ENCODE measurements at places on chromosomes 5 and 9.

DNA sequence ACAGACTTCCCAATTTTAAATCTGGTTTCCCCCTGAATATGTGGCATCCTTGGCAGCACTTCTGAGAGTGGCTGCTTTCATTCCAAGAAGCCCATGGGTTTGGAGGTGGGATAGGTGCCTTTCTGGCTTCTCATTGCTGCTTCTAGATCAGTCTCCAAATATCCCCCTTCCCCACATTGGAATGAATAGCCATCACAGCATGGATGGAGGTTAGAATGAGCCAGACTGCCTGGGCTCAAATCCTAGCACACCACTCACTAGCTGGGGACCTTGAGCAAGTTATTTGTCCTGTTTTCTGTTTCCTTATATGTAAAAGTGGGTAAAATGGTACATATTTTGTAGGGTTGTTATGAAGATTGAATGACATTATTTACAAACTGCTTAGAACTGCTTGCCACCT is 13.8 kb upstream of the IL13 start:
- no peak for DNase-seq

GRCh38 chr9:91812191-91812590 is 137.8 kb downstream of the ROR2 start:
- no peak for DNase-seq

- no peak for DNase-seq
Observed at GRCh38 chr9:16417749-16418148, 452.7 kb downstream of the BNC2 start.

- no peak for DNase-seq
Observed at GRCh38 chr9:123419721-123420591, 64.0 kb downstream of the CRB2 start.

GRCh38 chr9:83649080-83649479 is 26.1 kb downstream of the IDNK start:
- DNase-seq = peak; percentile 47

- DNase-seq = no peak
Observed at GRCh38 chr5:87074934-87075541, 192.6 kb upstream of the RASA1 start.

DNA sequence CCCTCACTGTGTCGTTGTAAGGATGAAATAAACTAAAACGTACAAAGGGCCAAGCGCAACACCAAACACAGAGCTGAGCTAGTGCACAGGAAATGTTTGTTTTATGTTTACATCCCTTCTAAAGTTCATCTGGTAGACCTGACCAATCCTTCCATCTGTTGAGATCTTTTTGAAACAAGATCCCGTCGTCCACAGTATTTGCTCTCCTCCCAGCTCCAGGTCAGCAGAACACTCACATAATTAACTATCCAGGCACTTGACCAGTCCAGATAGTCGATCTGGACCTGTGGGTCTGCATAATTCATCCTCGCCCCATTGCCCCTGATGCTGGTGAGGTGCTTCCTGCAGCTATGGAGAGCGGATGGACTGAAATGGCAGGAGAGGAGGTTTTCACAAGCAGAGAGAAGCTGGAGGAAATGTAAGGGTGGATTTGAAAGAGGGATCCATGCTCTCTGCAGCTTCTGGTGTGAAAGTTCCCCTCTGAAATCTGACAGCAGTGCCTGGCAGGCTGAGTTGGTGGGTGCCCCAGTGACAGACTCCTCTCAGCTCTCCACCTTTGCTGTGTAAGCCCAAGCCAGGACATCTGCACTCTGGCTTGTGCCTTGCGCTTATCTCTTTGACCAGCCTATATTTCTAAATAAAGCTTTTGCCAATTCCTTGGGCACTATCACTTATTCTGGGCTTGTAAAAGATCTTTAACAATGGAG is 102.4 kb downstream of the TTLL11 start:
- no peak for DNase-seq

- no peak for DNase-seq
Observed at GRCh38 chr5:99129768-99130501, 201.1 kb upstream of the CHD1 start.

- DNase-seq = peak; percentile 55
Observed at GRCh38 chr5:139262742-139263445, 30.6 kb upstream of the MATR3 start.

- DNase-seq = no peak
Observed at GRCh38 chr5:181100121-181100875, 30.7 kb downstream of the OR2V1 start.

- no peak for DNase-seq
Observed at GRCh38 chr5:168646335-168646734, 67.2 kb upstream of the PANK3 start.

DNA sequence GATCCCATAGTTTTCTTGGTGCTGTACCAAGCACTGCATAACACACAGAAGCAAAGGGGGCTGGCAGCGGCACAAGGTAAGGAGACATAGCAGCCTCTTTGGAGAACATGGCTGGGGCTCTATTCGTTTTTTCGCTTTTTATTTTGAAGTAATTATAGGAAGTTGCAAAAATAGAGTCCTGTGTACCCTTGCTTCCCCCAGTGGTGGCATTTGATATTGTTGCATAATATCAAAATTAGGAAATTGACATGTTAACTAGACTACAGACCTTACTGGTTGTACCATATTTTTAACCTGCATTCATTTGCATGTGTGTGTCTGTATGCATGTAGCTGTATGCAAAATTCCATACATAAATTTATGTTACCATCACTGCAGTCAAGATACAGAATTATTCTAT is 6.6 kb upstream of the UBQLN1 start:
- DNase-seq = no peak

DNA sequence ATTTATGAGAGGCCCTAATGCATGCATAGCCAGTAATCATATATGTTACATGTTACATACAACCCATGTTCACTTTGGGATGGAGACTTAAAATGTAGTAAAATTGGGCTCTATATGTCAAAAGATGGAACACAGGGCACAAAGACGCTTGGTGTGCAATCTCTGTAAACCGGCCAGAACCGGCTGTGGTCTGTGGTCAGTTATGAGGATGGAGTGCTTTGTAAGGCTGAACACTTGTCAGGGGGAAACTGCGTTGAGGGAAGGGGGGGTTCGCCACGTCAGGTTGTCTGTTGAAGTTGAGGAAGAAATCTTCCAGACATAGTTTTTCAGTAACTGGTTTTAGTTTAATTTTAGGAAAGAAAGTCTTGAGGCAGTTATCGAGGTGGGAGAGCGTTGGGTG is 2.7 kb upstream of the CKMT2 start:
- DNase-seq = no peak

DNA sequence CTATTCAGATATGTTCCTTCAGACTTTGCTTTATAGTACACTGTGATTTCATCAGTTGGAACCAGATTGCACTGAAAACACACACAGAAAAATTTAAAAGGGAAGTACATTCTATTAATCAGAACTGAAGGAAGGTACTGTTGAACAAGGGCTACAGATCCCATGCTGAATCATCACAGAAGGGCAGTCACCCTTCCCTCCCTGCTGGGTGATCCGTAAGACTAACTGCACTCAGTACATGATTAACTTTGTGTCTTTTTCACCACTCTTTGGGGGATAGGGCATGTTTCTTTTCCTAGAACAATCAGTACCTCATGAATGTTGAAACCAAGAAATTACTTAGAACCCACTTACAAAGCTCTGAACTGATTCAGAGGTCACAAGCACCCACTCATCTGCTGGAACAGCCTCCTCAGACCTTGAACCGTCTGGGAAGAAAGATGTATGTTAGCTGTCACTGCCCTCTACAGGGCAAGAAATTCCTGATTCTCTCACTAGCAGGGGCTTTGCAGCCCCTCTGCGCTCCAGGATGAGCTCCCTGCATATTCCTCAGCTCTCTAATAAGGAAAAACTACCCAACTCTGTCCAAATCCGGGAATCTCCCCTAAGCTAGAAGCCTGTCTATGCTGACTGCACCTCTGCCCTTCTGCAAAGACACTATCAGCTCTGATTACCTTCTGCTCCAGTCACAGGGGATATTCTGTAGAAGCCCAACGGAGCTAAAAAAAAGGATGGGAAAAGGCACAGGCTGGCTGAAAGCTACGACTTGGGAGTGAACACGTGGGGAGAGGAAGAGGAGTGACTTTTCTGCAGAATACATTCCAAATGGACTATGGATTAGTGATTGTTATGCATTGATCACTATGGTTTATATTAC is 51.0 kb downstream of the IARS1 start:
- DNase-seq = no peak

- no peak for DNase-seq
Observed at GRCh38 chr5:99589424-99589823, 660.6 kb upstream of the CHD1 start.

DNA sequence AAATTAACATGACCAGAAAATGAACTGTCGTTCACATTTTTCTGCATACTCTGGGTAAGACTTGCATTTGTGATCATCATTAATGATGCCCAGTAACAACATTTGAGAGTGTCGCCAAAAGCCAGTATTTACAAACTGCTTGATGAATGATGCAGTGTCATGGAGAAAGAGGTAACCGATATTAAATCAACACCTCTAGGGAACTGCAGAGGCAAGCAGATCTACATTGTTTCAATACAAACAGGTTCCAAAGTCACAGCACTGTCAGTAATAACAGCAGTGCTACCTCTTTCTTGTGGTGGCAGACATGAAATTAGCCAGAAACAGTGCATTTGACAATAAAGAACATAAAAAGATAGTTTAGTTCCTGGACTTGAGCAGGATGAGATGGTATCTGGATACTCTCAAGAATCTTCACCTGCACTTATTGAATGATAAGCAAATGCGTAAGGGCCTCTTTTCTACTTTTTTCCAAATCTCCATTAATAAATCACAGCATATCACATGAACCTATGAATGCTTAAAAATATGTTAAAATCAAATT is 456.6 kb downstream of the ARHGEF28 start:
- no peak for DNase-seq

DNA sequence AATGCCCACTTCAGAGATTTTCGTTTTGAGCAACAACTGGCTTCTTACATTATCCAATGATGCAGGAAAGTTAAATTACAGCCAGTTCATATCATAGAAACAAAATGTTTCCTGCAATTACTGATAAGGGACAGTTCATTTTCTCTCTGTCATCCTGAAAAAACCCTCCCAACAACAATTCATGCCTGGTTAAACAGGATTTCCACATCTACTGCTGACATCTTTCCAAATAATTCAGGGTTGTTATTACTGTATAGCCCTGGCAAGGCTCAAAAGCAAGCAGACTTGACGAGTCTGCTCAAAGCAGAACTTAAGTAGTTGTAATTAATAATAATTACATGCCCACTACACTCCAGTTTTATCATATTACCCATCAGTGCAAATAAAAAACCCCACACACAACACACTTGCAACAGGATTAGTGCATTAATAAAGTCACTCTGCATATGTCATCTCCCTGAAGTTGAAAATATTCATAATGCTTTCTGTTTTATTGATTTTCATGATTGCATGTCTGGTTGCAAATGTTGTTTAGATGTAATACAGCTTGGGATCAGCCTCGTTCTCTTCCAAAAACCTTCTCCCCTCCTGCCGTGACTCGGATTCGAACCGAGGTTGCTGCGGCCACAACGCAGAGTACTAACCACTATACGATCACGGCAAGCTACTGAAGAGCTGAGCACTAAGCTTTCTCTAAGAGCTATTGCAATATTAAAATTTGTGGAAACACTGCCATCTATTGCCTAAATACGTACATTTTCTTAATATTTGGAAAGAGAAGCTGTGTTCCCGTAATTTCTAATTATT is 119.6 kb upstream of the NFIB start:
- no peak for DNase-seq

GRCh38 chr5:78958672-78959445 is 26.3 kb downstream of the ARSB start:
- DNase-seq = no peak

GRCh38 chr9:33818167-33818846 is 1.3 kb downstream of the UBE2R2 start:
- DNase-seq = no peak

DNA sequence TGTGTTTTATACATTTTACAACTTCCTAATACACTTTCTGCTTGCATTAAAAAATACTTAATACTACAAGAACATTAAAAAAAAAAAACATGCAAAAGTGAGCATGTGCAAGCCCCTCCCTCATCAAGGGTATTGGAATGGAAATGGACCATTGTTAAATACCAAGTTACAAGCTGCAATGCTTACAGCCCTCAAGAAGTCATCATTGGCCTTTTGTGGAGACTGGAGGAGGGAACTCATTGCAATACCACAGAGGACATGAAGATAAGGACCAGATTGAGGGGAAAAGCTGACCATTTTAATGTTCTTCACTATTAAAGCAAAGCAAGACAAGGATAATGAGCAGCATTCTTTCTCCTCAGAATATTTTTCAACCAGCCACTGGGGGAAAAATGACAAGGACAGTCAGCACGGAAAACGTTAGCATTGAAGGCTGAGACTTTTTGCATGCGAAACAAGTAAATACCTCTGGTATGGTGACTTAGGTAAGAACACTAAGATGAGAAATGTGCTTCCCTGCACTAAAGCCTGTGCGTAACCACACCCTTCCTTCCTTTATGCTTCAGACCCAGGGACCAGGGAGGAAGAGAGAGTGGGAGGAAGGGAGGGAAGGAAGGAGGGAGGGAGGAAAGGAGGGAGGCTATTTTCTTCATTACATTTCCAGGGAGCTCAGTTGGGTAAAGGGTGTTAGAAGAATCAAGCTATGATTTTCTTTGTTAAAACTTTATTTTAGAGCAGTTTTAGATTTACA is 141.1 kb upstream of the RAPGEF1 start:
- no peak for DNase-seq

GRCh38 chr9:34384368-34385165 is 7.9 kb upstream of the MYORG start:
- DNase-seq = no peak

DNA sequence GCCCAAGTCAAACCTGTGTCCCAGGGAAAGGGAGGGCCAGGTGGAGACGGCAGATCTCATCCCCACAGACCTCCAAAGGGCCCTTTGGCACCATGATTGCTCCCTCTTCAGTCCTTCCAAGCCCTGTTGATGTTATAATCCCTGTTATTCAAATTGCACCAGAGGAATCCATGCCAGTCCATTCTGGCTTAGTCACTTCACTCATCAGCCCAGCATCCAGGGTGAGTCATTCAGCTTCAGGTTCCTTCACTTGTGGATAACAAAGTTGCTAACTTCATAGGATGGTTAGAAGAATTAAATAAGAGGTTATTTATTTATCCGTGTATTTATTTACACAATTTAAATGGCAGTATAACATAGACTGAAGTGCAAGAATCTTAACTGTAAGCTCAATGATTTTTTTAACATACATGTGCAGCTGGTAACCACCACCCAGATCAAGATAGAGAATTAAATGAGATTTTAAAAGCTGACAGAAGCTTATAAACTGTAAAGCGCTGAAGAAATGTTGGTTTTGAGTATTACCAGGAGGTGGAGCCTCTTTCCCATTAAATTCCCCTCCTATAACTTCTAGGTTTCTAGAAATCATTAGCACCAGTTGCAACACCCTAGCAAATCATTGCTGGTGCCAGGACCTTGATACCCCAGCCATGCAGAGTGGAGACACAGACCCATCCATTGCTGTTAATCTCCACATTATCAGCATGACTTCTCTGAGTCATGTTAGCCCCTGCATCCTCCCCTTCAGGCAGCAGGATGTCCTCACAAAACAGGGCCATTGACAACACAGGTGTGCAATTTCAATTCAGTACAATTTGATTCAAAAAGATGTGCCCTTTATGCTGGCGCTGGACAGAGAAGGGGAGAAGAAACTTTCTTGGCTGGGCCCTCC is 77.4 kb downstream of the SEC61B start:
- DNase-seq = no peak

GRCh38 chr5:160071516-160071915 is 47.7 kb downstream of the PWWP2A start:
- DNase-seq = no peak

GRCh38 chr9:98374385-98375051 is 119.1 kb upstream of the TBC1D2 start:
- no peak for DNase-seq

- no peak for DNase-seq
Observed at GRCh38 chr5:80406980-80407734, 707 bp upstream of the ZFYVE16 start.
